Ascending aorta (tissue), 2 donors: ENCODE measurements at places on chromosomes 2 and 18. TPM values are rescaled to one million over a fixed set of nuclear protein-coding genes. Genes with fewer than 3 reads are reported as not detected.

- no peaks in the 10 kb centered on the region for H3K4me1 ChIP-seq
- H3K27me3 ChIP-seq: no peaks in the 10 kb centered on the region
- H3K27ac ChIP-seq: no peak overlapping the region
- H3K4me3 ChIP-seq: no peak overlapping the region
Observed at GRCh38 chr2:238216651-238217184, 13.2 kb upstream of the ILKAP start.

- no peaks in the 10 kb centered on the region for H3K4me1 ChIP-seq
- no peak overlapping the region for H3K4me3 ChIP-seq
- no peak overlapping the region for H3K27ac ChIP-seq
- H3K27me3 ChIP-seq: no peaks in the 10 kb centered on the region
- DNase-seq: no peak
Observed at GRCh38 chr2:59732871-59733566, 820.4 kb downstream of the BCL11A start.

DNA sequence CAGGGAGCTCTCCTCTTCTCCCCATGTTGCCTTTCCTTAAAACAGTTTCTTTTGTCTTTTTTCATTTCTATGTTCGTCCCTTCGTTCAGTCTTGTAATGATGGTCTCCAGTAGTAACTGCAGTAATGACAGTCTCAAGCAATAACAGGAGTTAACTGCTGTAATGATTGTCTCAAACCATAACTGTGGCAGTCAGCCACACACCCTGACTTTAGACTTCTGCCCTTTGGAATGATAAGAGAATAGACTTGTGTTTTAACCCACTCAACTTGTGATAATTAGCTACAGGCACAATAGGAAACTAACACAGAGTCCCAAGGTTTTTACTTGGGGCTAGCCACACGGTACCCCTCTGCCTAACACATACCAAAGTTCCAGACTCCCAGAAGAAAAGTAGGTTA, 12.1 kb downstream of the TMEM131 start:
- no peak for DNase-seq
- no peaks in the 10 kb centered on the region for H3K4me1 ChIP-seq
- no peaks in the 10 kb centered on the region for H3K27me3 ChIP-seq
- peaks cover 5% of the 10 kb centered on the region for H3K36me3 ChIP-seq
- H3K27ac ChIP-seq: no peak overlapping the region

DNA sequence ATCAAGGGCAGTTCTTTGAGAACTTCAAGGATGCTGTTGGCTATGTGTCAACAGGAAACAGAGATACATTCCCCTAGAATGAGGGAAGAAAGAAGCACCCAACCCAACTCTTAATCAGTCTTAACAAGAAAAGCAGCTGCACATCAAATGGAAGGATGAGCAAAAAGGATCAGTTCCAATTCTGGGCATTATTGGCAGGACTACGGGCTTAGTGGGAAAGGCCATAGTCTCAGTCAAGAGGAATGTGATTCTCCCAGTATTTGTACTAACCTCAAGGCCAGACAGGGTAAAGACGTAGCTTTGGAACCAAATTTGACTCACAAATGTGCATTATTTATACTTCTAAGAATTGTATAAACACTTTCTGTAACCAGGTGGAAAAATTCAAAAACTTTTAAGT, 18.2 kb downstream of the BMP10 start:
- H3K4me3 ChIP-seq: no peak overlapping the region
- H3K27ac ChIP-seq: no peak overlapping the region
- DNase-seq: no peak
- H3K27me3 ChIP-seq: no peaks in the 10 kb centered on the region

The LHCGR gene
- total RNA-seq: not detected

GRCh38 chr2:60463249-60463648, 90.2 kb downstream of the BCL11A start:
- no peaks in the 10 kb centered on the region for H3K4me1 ChIP-seq
- no peak overlapping the region for H3K4me3 ChIP-seq
- H3K27me3 ChIP-seq: no peaks in the 10 kb centered on the region
- no peaks in the 10 kb centered on the region for H3K36me3 ChIP-seq
- peak; percentile 50 for DNase-seq

DNA sequence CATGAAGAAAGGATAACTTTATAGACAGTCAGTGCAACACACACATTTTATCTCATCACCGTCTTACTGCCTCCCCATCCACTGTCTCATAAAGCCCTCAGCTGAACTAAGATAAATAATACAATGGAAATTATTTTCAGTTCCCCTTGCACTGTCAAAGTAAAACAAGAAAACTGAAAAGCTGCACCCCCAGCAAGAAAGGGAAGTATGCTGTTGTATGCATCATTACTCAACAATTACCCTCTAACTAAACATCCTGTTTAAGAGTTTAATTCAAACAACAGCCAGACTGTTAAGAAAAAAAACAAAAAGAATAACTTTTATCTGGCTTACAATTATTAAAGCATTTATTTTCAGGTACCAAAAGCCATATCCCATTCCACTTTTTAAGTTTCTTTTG, 25.0 kb downstream of the MPPE1 start:
- H3K4me1 ChIP-seq: no peaks in the 10 kb centered on the region
- peaks cover 40% of the 10 kb centered on the region for H3K36me3 ChIP-seq
- no peaks in the 10 kb centered on the region for H3K27me3 ChIP-seq
- H3K4me3 ChIP-seq: no peak overlapping the region
- DNase-seq: no peak
- H3K27ac ChIP-seq: no peak overlapping the region

The SDC1 gene
- 0.32 TPM for total RNA-seq

- no peak overlapping the region for H3K27ac ChIP-seq
- DNase-seq: no peak
- H3K36me3 ChIP-seq: no peaks in the 10 kb centered on the region
- H3K4me1 ChIP-seq: peaks cover 5% of the 10 kb centered on the region
- H3K4me3 ChIP-seq: no peak overlapping the region
Observed at GRCh38 chr2:85184231-85184630, 51.0 kb downstream of the TCF7L1 start.

DNA sequence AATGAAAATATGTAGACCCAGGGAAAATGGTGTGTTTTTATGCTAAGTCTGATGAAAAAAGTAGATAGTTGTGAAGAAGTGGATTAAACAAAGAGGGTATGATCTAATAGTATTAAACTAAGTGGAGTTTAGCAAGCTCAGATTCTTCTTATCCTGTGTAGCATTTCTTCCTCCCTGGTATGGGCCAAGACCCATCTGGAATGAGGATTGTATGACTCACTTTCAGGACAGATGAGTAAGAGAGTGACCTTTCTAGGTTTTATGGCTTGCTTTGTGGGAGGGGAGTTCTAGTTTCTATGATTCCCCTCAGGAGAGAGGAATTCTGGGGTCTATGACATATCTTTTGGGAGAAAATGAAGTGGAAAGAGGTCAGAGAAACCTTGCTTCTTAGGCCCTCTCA, 550.1 kb downstream of the SPAG16 start:
- no peaks in the 10 kb centered on the region for H3K4me1 ChIP-seq
- no peaks in the 10 kb centered on the region for H3K27me3 ChIP-seq
- peak overlapping the region; percentile 4 for H3K27ac ChIP-seq

DNA sequence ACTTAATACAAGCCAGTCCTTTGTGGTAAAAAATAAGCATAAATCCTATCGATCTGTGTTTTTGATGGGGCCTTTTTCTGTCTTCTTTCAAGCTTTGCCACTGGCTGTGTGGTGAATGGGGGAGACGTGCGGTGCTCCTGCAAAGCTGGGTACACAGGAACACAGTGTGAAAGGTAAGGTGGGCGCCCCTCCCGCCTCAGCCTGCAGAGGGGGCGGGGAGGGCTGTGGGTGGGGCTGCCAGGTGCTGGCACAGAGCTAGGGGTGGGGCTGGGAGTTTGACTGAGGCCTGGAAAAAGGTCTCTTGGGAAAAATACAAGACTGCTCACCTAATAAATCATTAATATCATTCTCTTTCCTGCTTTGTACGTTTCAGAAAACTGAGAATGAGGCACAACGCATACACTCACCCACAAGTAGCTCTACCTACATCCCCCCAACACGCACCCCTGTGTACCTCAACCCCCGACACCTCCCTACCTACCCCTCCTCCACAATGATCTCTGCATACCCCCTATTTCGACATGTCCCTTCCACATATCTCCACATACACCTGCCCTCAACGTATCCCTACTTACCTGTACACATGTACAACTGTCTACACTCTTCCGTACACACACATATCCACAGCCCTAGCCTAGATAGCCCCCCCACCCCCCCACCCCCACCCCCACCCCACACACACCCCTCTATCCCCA, 129.7 kb upstream of the TTC39C start:
- peaks cover 18% of the 10 kb centered on the region for H3K4me1 ChIP-seq
- H3K36me3 ChIP-seq: no peaks in the 10 kb centered on the region
- peak overlapping the region; percentile 85 for H3K27ac ChIP-seq
- H3K27me3 ChIP-seq: no peaks in the 10 kb centered on the region

The CIB4 gene
- not detected for total RNA-seq

The TWIST2 gene
- 108 TPM for total RNA-seq

The FBLN7 gene
- 0.43 TPM for total RNA-seq

DNA sequence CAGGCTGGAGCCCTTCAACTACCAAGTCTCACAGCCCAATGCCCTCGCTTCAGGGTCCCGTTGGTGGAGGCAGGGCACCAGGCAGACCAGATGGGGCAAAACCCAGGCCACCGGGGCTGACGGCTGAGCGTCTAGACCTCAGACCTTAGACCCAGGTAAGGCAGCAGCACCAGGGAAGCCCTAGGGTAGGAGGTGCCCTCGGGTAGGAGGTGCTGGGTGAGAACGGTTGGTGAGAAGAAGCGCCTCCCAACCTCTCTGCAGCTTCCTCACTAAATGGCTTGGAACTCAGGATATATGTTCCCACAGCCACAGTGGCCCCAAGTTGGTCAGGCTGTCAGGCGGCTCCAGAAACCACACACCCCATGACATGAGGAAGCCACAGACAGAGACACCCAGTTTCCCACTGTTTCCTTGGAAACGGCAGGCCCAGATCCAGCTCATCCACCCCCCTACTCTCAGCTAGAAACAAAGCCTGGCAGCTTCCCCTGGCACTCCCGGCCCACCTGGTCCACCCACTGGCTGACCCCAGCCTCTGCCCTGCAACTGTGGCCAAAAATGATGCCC, 13.1 kb upstream of the MLPH start:
- H3K4me3 ChIP-seq: no peak overlapping the region
- H3K27ac ChIP-seq: peak overlapping the region; percentile 91
- no peaks in the 10 kb centered on the region for H3K4me1 ChIP-seq

GRCh38 chr2:18506883-18507509, 53.5 kb downstream of the RDH14 start:
- no peak overlapping the region for H3K4me3 ChIP-seq
- H3K4me1 ChIP-seq: no peaks in the 10 kb centered on the region
- no peak for DNase-seq

The MALT1 gene
- 14.5 TPM for total RNA-seq

DNA sequence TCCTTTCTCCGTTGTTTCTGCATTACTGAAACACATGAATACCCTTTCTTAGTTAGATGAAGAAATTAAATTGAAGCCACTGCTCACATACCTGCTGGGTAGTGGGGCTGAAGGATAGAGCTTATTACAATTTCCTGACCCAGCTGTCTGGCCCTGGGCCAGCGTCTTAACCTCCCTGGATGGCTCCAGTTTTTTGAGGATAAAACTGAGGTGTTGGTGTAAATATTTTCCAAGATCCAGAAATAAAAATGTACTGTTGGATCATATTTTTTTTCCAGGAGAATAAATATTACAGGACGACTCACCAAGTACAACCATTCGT, 3.5 kb downstream of the RNF144A start:
- peaks cover 3% of the 10 kb centered on the region for H3K4me1 ChIP-seq
- H3K4me3 ChIP-seq: no peak overlapping the region

The IL1A gene
- not detected for total RNA-seq

- H3K27ac ChIP-seq: no peak overlapping the region
- no peaks in the 10 kb centered on the region for H3K27me3 ChIP-seq
- H3K36me3 ChIP-seq: no peaks in the 10 kb centered on the region
- no peaks in the 10 kb centered on the region for H3K4me1 ChIP-seq
- no peak overlapping the region for H3K4me3 ChIP-seq
Observed at GRCh38 chr2:75751824-75752468, 41.2 kb upstream of the GCFC2 start.

GRCh38 chr2:144876013-144876412, 356.1 kb upstream of the ZEB2 start:
- no peak overlapping the region for H3K4me3 ChIP-seq
- H3K4me1 ChIP-seq: peaks cover 4% of the 10 kb centered on the region
- DNase-seq: no peak
- H3K27me3 ChIP-seq: no peaks in the 10 kb centered on the region
- H3K36me3 ChIP-seq: no peaks in the 10 kb centered on the region

GRCh38 chr2:26807788-26808460, 22.1 kb downstream of the CENPA start:
- no peak overlapping the region for H3K4me3 ChIP-seq
- H3K27me3 ChIP-seq: no peaks in the 10 kb centered on the region
- no peaks in the 10 kb centered on the region for H3K4me1 ChIP-seq
- H3K27ac ChIP-seq: no peak overlapping the region

DNA sequence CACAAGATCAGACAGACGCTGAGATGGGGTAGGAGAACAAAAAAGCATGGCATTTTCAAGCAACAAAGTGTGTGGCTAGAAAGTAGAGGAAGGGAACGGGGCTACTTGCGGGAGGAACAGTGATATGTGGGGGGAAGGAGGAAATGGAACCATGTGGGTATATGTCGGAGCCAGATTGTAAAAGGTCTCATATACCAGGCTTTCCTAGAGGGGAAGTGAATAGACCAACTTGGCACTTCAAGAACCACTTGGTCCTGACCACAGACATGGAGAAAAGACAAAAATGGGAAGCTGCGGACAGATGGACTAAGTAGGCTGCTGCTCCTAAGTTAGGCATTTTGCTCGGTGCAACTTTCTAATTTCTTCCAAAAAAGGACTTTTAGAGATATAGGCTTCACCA, 196.0 kb downstream of the DCC start:
- no peak overlapping the region for H3K27ac ChIP-seq
- H3K4me1 ChIP-seq: no peaks in the 10 kb centered on the region
- no peaks in the 10 kb centered on the region for H3K27me3 ChIP-seq
- no peak overlapping the region for H3K4me3 ChIP-seq
- H3K36me3 ChIP-seq: no peaks in the 10 kb centered on the region

The ALPI gene
- total RNA-seq: not detected

DNA sequence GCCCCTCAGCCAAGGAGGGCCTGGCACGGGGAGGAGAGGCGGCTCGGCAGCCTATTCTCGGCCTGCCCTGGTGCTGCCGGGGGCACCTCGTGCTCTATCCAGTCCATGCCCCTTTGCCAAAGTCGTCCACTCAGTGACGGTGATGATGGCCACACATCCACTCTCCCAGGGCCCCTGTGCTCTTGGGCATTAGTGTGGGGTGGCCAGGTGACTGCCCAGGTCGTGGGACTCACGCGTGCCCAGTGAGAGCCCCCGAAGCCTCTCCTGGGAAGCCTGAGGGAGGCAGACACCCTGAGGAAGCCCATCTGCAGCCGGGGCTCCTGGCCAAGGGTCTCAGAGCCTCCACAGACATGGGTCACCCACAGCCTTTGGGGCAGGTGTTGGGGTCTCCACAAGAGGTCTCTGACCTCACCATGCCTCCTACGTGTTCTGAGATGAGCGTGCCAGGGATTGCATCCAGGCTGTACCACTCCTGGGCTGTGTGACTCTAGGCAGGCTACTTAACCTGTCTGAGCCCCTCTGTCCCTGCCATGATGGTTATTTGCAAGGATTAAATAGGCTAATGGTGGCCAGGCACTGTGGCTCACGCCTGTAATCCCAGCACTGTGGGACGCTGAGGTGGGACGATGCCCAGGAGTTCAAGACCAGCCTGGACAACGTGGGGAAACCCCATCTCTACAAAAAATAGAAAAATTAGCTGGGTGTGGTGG, 12.9 kb downstream of the RAMP1 start:
- H3K27ac ChIP-seq: peak overlapping the region; percentile 98
- H3K4me1 ChIP-seq: peaks cover 81% of the 10 kb centered on the region
- H3K4me3 ChIP-seq: no peak overlapping the region

- DNase-seq: no peak
- peak overlapping the region; percentile 61 for H3K4me3 ChIP-seq
- no peaks in the 10 kb centered on the region for H3K4me1 ChIP-seq
Observed at GRCh38 chr18:5542515-5543035, 1.2 kb downstream of the EPB41L3 start.
